GF-D8 (cell line): ENCODE measurements at places on chromosomes 4 and X.

- peak; percentile 27 for DNase-seq
These were observed 44.1 kb downstream of the TIGD4 start for GRCh38 chr4:152735396-152735859.

GRCh38 chr4:25113915-25114904 is 46.0 kb downstream of the SEPSECS start:
- no peak for DNase-seq

DNA sequence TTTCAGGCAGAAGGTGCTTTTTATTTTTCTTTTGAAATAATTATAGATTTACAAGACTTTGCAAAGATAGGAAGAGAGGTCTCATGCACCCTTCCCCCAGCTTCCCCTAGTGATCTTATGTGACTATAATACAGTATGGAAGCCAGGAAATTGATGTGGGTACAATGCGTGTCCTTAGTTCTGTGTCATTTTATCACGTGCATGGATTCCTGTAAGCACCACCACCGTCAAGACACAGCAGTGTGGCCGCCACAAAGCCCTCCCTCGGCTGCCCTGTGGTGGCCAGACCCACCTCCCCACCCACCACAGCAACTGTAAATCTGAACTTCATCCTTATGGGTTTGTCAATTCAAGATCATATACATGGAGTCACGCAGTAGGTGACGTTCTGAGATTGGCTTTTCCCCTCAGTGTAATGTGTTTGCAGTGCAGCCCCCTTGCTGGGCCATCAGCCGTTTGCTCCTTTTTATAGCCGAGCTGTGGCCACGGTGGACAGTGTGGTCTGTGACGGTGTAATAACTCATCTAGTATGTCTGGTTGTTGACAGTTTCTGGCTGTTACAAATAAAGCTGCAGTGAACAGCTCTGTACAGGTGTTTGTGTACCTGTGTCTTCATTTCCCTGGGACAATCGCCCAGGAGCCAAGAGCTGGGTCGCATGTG is 10.9 kb upstream of the HTRA3 start:
- no peak for DNase-seq

GRCh38 chrX:42725196-42725595 is 52.8 kb downstream of the PPP1R2C start:
- DNase-seq = no peak

DNA sequence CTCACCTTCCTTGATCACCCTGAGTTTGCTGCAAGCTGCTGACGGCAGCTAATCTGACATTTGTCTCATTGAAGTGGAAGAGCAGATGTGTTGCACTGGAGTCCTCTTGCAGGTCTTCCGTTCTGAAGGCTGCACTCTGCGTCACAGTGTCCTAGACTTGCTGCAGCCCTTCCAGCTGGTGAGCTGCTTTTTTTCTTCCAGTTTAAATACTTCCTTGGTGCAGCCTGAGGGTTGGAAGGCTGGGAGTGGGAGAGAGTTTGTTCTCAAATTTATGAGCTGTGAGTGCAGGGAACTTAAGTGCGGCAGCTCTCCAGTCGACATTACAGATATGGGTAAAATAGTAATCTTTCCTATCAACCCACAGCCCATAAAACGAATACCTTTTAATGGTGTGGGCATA is 303.6 kb upstream of the FAT1 start:
- DNase-seq = no peak

GRCh38 chrX:154294791-154295574 is at the start of gene TEX28:
TSS of gene TEX28 (minus strand) at chrX:154295124. CDS start at chrX:154292117, 3,007 bp downstream.
- DNase-seq = no peak

- DNase-seq = peak; percentile 33
These were observed 21.8 kb downstream of the TLR2 start for GRCh38 chr4:153705743-153706468.

DNA sequence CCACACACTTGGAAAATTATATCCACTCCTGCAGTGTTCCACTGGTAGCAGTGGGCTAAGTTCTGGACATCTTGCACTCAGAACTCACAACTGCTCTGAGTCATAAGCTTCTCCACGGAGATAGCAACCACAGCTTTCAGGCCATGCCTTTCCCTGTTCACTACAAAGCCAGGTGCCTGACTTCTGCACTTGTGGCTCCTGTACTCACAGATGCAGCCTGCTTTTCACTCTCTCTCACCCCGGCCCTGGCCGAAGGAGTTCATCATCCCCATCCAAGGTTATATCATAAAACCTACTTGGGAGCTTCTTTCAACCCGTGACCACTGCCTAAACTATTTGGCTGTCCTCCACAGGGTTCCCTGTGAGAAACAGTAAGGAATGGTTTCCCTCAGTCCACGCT is 999.4 kb downstream of the GLUD2 start:
- DNase-seq = no peak

DNA sequence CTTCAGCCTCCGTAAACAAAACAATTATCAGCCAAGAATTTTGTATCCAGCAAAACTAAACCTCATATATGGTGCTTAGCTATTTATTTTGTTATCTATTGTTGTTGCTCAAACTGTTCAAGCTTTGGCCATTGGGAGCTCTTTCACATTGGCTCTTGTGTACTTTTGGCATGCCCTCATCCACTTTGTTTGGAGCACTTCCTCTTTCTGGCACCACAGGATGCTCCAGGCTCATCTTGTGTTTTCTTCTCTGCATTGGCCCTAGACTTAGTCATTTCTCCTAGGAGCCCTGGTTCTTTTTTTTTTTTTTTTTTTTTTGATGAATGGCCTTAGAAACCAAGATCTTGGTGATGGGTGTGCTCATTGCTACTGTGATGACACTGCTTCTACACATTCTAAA is 74.5 kb downstream of the DIPK2B start:
- no peak for DNase-seq

DNA sequence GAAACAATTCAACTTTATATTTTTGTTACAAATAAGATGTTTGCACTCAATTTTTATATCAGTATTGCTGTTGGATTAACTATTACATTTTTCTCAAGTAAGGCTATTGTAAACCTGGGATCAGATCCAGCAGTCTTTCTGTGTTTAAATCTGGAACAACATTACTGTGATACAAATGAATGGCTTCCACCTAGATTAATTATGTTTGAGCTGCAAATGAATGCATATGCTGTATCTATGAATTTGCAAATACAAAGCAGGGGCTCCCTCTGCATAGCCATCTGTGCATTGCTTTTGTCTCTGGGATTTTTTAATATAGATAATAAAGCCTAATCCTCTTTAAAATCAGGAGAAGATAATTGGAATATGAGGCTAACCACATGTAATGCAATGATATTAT is 69.8 kb upstream of the NEIL3 start:
- DNase-seq = no peak

- no peak for DNase-seq
These were observed 22.4 kb upstream of the LAP3 start for GRCh38 chr4:17554568-17554967.
